ENCODE measurements at places on chromosomes 2 and 18. TPM values are rescaled to one million over a fixed set of nuclear protein-coding genes. Genes with fewer than 3 reads are reported as not detected.

- no peak for DNase-seq
Measured at GRCh38 chr2:95292623-95293260, 4.4 kb upstream of the KCNIP3 start.

GRCh38 chr2:161116509-161116908 lies 43.7 kb upstream of the TANK start:
- no peak for DNase-seq

CYP27C1 gene
- 3.2 TPM for total RNA-seq

- DNase-seq, result no peak
Measured at GRCh38 chr2:187684174-187684573, 129.9 kb upstream of the TFPI start.

VAMP5 gene
- total RNA-seq, result 42.5 TPM

- no peak for DNase-seq
Measured at GRCh38 chr2:231786177-231786916, at the start of gene COPS7B. Gene COPS7B, plus strand, starts transcription at chr2:231786445. Its CDS starts 2,126 bp downstream, at chr2:231788571.

SERPINB10 gene
- total RNA-seq, result 0.98 TPM

- DNase-seq, result no peak
Measured at GRCh38 chr18:51398104-51398503, 200.6 kb upstream of the MEX3C start.

- no peak for DNase-seq
Measured at GRCh38 chr2:106816974-106817373, 69.0 kb downstream of the ST6GAL2 start.

GRCh38 chr18:38023871-38024270 lies 458.3 kb upstream of the CELF4 start:
- no peak for DNase-seq

GRCh38 chr2:86825693-86826381 lies 35.1 kb upstream of the CD8A start:
- DNase-seq, result no peak

- DNase-seq, result no peak
Measured at GRCh38 chr2:59449274-59449673, 1104.2 kb downstream of the BCL11A start.

DNA sequence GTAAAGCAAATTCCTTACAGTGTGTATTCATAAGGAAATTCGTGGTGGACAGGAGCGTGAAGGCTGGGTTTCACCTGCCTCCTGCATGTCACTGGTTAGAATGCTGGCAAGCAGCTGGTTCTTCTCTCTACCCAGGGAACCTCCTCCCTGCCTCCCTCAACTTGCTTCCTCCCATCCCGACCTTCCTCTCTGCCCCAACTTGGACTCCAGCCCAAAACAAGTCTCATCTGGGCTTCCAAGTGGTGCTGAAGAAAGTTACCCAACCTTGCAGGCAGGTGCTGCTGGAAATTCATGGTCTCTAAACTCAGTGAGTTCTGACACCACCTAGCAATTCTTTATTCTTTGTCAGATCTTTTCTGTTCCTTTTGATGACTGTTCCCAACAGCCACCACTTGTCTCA lies 184.5 kb downstream of the BCL2 start:
- DNase-seq, result no peak

- DNase-seq, result no peak
Measured at GRCh38 chr2:41928526-41928925, 119.3 kb upstream of the PKDCC start.

ABHD1 gene
- not detected for total RNA-seq

GRCh38 chr2:186410802-186411201 lies 75.3 kb upstream of the ZC3H15 start:
- no peak for DNase-seq

DNA sequence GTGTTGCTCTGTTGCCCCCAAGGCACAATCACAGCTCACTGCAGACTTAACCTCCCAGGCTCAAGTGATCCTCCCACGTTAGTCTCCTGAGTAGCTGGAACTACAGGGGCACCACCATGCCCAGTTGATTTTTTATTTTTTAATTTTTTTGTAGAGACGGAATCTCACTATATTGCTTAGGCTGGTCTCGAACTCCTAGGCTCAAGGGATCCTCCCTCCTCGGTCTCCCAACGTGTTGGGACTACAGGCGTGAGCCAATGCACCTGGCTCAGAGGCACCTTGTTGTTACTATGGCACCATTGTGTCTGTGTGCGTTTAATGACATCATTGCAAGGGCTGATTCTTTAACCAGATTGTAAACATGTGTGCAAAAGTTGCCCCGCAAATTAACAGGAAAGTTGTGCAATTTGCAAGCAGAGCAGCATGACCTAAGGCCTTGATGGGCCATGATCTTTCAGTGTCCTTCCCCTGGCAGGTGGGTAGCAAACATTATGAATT lies 22.6 kb downstream of the TCF23 start:
- no peak for DNase-seq

DNA sequence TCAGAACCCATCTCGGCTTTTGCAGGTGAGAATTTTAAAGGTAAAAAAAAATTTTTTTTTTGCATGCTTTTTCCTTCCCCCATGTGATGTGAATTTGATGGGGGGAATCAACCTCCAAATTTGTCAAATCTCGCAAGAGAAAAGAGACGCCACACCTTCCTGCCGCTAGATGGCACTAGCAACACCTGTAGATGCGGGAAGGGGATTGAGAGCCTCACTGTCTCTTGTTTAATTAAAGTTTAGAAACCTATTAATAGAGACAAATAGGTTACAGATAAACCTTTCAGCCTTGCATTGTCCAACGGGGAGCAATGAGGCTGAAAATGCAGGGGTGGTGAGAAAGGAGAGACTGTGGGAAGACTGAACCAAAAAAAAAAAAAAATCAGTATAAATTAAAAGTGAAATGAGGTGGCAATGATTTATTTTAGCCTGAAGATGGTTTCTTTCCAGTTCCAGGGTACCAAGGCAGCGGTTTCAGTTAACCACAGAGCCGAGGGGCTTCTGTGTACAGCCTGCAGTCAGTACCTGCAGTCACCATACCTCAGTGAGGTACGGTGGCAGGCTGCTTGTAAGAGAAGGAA lies 84.6 kb downstream of the NRP2 start:
- no peak for DNase-seq

- DNase-seq, result no peak
Measured at GRCh38 chr2:6835467-6835866, 30.2 kb downstream of the CMPK2 start.

Measured in vagina (tissue), 2 donors.